Peyer's patch (tissue), 4 donors: ENCODE measurements at places on chromosomes 4 and X. TPM values are rescaled to one million over a fixed set of nuclear protein-coding genes. Genes with fewer than 3 reads are reported as not detected.

- no peak for DNase-seq
These were observed 148.7 kb downstream of the FSTL5 start for GRCh38 chr4:162015090-162015489.

The BEX2 gene
- total RNA-seq = 1.8 TPM

- no peak for DNase-seq
These were observed 691.4 kb downstream of the PCDH7 start for GRCh38 chr4:31411565-31411964.

The KLF8 gene
- total RNA-seq = 1.2 TPM

The VCX2 gene
- not detected for total RNA-seq

- DNase-seq = peak; percentile 77
These were observed 4.6 kb upstream of the KANTR start for GRCh38 chrX:53089224-53089842.

- no peak for DNase-seq
These were observed 116.2 kb downstream of the AASDH start for GRCh38 chr4:56271131-56271530.

- peak; percentile 80 for DNase-seq
These were observed 855 bp downstream of the KLF3 start for GRCh38 chr4:38664706-38665401.

GRCh38 chrX:134717698-134718097 is 59.4 kb upstream of the PLAC1 start:
- DNase-seq = no peak

DNA sequence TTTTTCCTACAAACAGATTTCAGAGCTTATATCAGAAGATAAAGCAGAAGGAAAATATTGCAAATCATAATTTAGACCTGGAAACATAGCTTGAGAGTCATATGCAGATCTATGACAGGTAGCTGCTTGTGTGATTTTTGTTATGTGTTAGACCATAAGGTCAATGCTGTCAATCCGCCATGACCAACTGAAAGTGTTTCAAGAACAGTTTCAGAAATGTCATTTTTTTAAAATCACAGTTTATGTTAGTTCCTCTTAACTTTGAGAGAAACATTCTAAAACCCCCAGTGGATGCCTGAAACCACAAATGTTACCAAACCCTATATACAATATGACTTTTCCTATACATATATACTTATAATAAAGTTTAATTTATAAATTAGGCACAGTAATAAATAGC is 391.3 kb upstream of the FAM241A start:
- no peak for DNase-seq

DNA sequence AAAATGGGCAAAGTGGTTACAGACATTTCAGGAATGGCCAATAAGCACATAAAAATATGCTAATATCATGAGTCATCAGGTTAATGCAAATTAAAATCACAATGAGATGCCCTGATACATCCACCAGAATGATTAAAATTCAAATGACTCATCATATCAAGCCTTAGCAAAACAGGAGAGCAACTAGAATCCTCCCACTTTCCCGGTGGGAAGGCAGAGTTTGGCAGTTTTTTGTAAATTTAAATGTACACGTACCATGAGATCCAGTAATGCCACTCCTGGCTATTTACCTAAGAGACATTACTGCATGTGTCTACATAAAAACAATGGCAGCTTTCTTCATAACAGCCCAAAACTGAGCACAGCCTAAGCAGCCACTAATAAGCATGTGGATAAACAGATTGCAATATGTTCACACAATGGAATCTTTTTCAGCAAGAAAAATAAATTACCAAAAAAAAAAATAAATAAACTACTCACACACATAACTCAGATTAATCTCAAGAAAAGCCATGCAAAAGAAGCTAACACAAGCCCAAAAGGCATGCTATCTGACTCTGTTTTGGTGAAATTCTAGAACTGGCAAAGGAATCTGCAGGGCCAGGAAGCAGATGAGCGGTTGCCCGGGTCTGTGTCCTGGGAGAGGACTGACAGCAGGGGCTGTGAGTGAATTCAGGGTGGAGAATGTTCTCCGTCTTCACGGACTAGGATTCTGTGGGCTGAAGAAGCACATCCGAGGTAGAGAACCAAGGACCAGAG is 48.8 kb downstream of the AFAP1 start:
- DNase-seq = no peak

GRCh38 chr4:12144051-12144450 is 715.4 kb upstream of the HS3ST1 start:
- no peak for DNase-seq

The SMARCA1 gene
- total RNA-seq = 3.9 TPM

- DNase-seq = no peak
These were observed 518 bp downstream of the PRDM8 start for GRCh38 chr4:80197601-80198440.

The KLB gene
- not detected for total RNA-seq

DNA sequence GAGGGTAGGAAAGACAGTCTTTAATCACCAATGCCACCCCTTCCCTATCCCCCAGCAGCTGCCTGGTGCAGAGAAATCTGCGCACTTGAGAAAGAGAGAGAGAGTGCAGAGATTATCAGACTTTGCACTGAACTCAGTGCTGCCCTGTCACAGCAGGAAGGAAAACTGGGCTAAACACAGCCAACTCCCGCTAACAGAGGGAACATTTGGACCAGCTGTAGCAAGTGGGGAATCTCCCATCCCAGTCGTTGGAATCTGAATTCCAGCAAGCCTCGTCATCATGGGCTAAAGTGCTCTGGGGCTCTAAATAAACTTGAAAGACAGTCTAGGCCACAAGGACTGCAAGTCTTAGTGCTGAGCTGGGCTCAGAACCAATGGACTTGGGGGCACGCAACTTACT is 168.7 kb downstream of the DLG3 start:
- no peak for DNase-seq

- DNase-seq = no peak
These were observed 3.3 kb upstream of the NKX3-2 start for GRCh38 chr4:13547485-13548041.

The ARHGAP24 gene
- total RNA-seq = 24.3 TPM

The UGT2B7 gene
- total RNA-seq = 20.5 TPM

The SAGE1 gene
- total RNA-seq = not detected

- DNase-seq = no peak
These were observed 1.5 kb downstream of the PLS3 start for GRCh38 chrX:115562480-115562847.

GRCh38 chr4:56307423-56307822 is 79.9 kb downstream of the AASDH start:
- no peak for DNase-seq

The SNCA gene
- total RNA-seq = 1.2 TPM

The FAM193A gene
- total RNA-seq = 49.5 TPM

GRCh38 chrX:45849261-45849862 is 648.7 kb upstream of the DIPK2B start:
- no peak for DNase-seq

- DNase-seq = no peak
These were observed 62.4 kb downstream of the NPFFR2 start for GRCh38 chr4:72094059-72094797.

DNA sequence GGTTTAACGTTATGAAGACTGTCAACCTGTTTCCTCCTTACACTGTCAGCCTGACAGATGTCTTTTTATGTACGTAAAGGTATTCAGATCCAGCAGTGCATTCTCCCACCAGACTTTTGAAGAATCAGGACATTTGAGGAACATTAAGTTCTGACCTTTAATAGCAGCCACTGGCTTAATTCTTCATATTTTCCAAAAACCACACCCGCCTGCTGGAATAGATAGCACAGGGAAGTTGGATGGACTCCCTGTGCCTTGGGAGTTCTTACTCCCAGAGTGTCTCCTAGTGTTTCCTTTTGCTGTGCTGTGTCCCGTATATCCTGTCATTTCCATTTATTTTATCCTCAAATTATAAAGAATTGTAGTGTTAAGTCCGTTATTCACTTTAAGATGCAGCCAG is 94.5 kb downstream of the AFF1 start:
- DNase-seq = no peak

DNA sequence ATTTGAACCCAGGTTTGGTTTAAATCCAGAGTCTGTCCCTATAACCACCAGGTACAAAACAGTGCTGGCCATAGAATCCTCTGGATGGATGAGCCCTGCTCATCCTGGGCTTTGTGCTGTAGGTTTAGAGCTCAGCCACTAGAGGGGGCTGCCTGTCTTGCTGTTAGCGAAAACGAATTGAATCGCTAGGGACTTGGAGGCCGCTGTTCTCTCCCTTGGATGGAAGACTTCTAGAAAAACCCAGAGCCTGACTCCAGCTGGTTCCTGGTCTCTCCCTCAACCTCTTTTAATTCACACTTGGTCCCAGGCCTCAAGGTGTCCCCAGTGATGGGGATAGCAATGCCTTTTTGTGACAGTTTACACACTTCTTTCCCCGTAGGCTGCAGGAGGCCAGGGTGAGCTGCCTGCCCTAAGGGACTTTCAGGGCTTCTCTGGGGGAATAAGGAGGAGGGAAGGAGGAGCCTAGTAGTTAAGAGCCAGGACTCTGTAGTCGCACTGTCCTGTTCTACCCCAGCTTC is 8.7 kb downstream of the RIPPLY1 start:
- DNase-seq = no peak

The TMEM154 gene
- 2.3 TPM for total RNA-seq

The SFRP2 gene
- total RNA-seq = 18.5 TPM
